AG04450 (cell line): ENCODE measurements at places on chromosomes 3 and 15.

DNA sequence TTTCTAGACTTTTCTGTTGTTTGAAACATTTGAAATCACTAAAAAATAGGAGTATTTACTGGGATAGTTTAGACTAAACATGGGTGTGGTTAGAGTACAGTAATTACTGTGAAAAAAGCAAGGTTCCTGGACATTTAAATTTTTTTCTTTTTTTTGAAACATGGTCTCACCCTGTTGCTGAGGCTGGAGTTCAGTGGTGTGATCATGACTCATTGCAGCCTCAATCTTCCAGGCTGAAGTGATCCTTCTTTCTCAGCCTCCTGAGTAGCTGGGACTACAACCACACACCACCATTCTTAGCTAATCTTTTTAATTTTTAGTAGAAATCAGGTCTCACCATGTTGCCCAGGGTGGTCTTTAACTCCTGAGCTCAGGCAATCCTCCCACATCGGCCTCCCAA, 20.4 kb upstream of the CELF6 start:
- no peak for DNase-seq

- DNase-seq: no peak
These were observed 70.4 kb downstream of the RGMA start for GRCh38 chr15:93018574-93018973.

GRCh38 chr15:90581771-90582352, 52.1 kb downstream of the CRTC3 start:
- DNase-seq: no peak

GRCh38 chr15:40776537-40777141, 6.9 kb downstream of the C15orf62 start:
- no peak for DNase-seq

DNA sequence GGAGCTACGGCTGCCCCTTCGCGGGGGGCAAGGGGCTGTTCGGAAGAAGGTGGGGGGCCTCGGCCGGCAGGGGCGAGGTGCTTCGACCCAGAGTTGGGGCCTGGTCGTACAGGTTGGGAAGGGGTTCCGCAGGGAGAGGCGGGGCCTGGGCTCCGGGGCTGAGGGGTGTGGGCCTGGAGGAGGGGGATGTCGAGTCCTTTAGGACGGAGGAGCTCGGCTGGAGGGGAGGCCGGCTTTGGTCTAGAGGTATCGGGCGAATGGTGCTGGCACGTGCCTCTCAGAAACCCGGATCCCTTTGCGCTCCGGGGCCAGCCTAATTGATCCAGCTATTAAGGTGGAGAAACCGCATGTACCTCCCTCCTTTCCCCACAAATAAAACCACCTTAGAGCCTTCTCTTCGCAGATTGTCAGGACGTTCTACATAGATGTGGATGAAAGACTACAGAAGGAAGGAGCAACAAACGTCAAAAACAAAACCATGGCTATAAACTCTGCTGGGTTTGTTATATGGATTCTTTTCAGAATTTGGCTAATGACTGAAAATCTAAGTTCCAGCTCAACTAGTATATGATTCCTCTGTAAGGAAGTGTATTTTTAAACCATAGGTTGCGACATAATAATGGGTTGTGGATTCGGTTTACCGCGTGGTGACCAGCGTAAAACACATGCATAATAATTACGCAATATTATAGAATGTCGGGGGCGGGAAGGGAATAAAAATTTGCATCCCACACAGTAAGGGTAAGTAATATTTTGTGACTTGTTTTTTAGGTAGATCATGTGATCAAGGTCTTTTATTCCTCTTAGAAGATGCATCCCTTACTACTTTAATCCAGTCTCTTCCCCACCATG, 644 bp upstream of the NGLY1 start:
- DNase-seq: no peak

- DNase-seq: no peak
These were observed 38.1 kb downstream of the LRTM1 start for GRCh38 chr3:54889731-54890130.

GRCh38 chr3:22606461-22606860, 596.7 kb upstream of the UBE2E2 start:
- no peak for DNase-seq

DNA sequence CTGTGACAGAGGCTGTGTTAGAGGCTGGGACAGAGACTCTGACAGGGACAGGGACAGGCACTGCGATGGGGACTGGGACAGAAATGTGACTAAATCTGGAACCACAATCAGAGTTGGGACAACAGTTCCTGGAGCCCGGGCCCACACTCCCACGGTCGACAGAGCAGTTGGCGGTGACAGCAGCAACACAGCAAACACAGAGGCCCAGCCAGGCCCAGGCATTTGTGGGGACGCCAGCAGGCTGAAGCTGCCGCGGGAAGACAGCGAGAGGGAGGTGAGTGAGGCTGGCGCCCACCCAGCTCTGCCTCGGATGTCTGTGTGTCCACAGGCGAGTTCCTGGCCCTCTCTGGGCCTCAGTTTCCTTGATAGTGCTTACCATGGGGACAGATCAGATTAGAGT, 9.3 kb upstream of the HCN4 start:
- DNase-seq: no peak

- DNase-seq: no peak
These were observed 155.0 kb upstream of the SUCLG2 start for GRCh38 chr3:67809370-67809935.

GRCh38 chr3:8416965-8417364, 84.7 kb upstream of the LMCD1 start:
- DNase-seq: no peak

DNA sequence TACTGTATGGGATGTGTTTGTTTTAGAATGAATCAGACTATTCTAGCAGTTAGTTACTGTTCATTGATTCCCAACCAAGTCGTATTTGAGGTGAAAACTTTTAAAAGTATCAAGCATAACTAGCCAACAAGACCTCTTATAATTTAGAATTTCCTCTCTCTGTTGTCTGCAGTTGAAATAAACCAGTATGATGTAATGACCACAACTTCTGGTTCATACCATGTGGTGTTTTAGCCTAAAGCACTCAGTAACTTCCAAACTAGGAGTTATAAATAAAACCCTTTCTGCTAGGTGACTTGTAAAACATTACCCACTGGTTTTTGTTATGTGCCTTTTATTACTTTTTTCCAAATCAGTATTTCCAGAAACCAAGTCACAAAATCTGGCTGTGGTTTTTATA, 19.8 kb upstream of the P2RY12 start:
- DNase-seq: no peak

- DNase-seq: peak; percentile 32
These were observed 14.8 kb downstream of the HRH1 start for GRCh38 chr3:11168881-11169805.

GRCh38 chr3:78857494-78858111, 910.2 kb downstream of the ROBO1 start:
- no peak for DNase-seq

GRCh38 chr15:69576948-69577351, 124.3 kb downstream of the RPLP1 start:
- no peak for DNase-seq

DNA sequence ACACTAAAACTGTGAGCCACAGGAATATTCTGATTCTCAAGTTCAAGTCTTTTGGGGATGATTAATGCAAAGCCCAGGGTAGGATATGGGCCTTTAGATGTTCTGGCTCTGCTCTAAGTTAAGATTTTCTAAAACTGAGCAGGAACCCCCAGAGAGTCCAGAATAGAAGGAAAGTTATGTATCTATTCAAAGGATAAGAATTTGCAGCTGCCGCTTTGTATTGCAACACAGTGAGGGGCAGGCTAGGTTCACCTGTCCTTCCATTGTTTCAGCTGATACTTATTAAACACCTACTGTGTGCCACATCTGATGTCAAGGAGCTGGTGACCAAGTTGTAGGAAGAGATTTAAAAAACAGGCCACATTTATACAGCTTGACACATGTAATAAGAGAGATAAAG, 290.4 kb downstream of the MAGI1 start:
- DNase-seq: no peak

- no peak for DNase-seq
These were observed 126.9 kb downstream of the THRB start for GRCh38 chr3:24367664-24368264.

DNA sequence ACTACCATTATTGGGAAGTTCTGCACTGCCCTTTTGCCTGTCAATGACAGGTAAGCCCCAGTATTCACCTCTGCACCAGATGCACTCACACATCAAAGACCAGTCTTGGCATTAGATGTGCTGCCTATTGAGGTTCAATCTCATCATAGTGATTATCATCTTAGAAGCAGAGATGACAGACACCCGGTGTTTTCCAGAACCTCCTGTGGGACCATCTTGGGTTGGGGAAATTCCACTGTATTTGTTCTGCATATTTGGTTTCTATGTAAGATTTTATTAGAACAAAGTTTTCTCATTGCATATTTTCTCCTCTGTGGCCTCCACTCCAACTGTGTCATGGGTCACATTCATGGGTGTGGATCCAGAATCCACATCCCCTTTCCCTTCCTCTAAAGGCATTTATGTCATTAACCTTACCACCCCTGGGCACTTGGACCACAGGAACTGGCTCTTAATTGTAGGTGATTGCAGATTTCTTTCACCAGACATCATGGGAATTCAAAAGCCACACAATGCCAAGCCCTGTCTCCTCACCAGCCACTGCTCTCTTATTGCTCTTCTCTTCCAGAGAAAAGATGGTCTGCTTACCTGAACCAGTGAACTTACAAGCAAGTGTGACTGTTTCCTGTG, 31.2 kb downstream of the PLA1A start:
- DNase-seq: no peak

DNA sequence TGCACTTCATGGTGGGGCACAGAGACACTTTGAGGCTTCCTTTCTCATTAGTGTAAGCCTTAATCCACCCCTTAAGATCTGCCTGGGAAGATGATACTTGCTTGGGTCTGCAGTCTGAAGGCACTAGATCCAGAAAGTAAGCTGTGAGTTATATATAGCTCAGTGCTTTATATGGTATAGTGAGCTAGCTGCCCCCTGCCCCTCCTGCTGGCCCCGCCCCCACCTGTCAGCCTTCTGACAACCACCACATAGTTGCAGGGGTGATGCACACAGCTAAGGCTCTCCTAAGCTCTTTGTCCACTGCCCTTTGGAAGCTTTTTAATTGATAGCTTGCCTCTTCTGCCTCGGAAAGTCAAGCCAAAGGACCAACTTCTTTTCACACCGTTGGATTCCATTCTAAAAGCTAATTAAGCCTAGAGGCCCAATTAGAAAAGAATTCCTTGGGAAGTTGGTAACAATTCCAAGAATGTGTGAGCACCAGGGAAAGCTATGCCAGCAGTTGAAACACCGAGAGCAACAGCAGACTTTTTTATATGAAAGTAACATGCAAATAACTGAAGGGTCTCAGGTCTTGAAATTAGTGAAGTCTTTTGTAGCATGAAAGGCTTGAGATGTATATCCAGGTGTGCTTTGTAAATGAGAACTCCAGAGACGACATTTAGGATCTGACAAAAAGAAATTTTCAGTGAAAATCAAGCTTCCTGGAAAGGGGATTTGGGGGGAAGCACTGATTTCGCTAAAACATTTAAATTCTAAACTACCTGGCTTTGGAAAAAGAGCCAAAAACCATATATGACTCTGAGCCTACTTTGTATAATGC, 2.3 kb downstream of the TPM1 start:
- DNase-seq: no peak

DNA sequence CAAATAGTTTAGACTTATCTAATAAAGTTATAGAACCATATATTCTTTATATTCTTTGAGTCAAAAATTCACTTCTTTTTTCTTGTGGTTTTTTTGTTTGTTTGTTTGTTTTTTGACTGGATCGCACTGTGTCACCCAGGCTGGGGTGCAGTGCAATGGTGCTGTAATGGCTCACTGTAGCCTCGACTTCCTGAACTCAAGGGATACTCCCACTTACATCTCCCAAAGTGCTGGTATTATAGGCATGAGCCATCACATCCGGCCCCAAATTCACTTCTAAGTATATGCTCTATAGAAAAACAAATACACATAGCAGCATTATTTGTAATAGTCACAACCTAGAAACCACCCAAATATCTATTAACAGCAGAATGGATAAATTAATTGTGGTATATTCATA, 13.7 kb upstream of the SLTM start:
- no peak for DNase-seq

DNA sequence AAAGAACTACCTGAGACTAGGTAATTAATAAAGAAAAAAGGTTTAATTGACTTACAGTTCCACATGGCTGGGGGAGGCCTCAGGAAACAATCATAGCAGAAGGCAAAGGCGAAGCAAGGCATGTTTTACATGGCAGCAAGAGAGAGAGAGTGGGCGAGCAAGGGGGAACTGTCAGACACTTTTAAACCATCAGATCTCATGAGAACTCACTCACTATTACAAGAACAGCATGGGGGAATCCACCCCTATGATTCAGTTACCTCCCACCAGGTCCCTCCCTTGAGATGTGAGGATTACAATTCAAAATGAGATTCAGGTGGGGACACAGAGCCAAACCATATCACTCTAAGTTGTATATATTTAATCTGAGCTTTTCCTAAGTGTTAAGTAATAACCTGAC, 79.0 kb upstream of the MLF1 start:
- DNase-seq: no peak

GRCh38 chr15:32035285-32035684, 5.0 kb downstream of the CHRNA7 start:
- DNase-seq: no peak

- DNase-seq: no peak
These were observed 109.6 kb upstream of the LMOD3 start for GRCh38 chr3:69231929-69232440.

DNA sequence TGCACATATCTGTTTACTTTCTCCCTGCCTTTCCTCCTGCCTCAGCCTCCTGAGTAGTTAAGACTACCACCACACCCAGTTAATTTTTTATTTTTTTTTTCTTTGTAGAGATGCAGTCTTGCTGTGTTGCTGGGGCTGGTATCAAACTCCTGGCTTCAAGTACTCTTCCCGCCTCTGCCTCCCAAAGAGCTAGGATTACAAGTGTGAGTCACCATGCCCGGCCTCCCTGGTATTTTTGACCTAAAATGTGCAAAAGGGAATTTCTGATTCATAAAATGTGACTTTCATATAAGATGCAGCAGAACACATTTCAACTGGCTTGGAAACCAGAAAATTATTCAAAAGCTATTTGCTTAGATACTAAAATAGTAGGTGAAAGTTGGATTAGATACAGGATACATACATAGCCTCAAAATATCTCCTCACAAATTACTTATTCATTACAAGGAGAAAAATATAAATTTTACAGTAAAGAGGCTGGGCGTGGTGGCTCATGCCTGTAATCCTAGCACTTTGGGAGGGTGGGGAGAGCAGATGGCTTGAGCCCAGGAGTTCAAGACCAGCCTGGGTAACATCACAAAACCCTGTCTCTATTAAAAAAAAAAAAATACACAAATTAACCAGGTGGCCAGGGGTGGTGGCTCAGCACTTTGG, 32.0 kb downstream of the MAP4 start:
- DNase-seq: peak; percentile 42

- DNase-seq: no peak
These were observed 397.1 kb upstream of the CFAP20DC start for GRCh38 chr3:59446775-59447465.

GRCh38 chr3:62601238-62602070, 228.1 kb upstream of the FEZF2 start:
- no peak for DNase-seq

- no peak for DNase-seq
These were observed 23.1 kb upstream of the RHO start for GRCh38 chr3:129505341-129505740.
